ENCODE measurements at places on chromosomes 2 and 18.

GRCh38 chr18:44852818-44853217, 172.1 kb downstream of the SETBP1 start:
- peak; percentile 74 for DNase-seq

GRCh38 chr2:240686460-240686859, 3.8 kb upstream of the AQP12B start:
- no peak for DNase-seq

- DNase-seq: no peak
These were observed 42.5 kb downstream of the TANC1 start for GRCh38 chr2:159010963-159011362.

DNA sequence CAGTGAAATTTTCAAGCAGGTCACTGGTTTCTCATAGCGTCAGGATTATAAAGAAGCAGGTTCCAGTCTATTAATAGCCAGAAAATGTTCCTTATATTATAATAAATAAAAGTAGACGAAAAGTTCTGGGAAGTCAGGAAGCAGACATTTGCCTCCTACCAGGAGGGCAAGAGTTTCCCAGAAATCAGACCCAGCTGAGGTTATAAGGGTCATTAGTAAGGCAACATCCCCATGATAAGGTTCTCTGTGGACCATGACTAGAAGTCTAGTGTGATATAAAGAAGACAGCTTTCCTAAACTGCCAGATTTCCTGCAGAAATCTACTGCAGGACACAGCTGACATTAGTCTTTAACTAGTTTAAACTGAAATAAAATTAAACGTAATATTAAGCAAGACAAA, 210.1 kb upstream of the STK17B start:
- no peak for DNase-seq

- no peak for DNase-seq
These were observed 207.7 kb upstream of the CRIM1 start for GRCh38 chr2:36147670-36148390.

GRCh38 chr2:9950521-9951271, 797 bp upstream of the GRHL1 start:
- peak; percentile 67 for DNase-seq

- DNase-seq: no peak
These were observed 62.6 kb downstream of the EN1 start for GRCh38 chr2:118784860-118785259.

GRCh38 chr2:175806125-175806490, 196.0 kb downstream of the LNPK start:
- DNase-seq: no peak

All from NCI-H146 (cell line).